Activated T-cell treated with anti-CD3 and anti-CD28 coated beads for 48 hours (primary cell): ENCODE measurements at places on chromosomes 7 and 10.

- DNase-seq: no peak
These were observed 103.4 kb downstream of the TRIL start for GRCh38 chr7:28854750-28855074.

DNA sequence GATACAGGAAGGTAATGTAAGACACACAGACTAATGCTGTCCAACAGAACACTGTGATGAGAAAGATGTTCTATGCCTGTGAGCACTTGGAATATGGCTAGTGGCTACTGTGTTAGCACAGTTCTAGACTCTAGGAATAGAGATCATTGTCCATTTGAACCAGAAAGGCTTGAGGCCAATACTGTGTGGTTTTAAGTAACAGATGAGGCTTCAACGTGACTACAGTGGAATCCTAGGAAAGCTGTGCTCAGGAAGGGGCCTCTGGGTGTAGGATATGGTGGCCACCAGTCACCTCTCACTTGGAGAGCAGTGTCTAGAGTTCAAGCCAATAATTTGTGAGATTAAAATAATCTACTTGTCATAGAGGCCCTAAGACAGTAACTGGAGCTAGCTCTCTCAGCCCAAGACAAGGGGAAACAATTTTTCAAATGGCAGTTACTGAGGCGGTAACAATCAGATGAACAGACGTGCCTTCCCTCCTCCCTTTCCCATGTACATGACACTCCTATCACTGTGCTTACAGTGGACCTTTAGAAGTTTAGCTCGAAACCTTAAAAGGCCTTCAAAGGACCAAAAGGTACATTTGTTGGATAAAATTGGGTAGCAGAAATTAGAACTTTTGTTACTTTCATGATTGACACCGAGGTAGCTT, 10.2 kb downstream of the ZDHHC16 start:
- DNase-seq: no peak

GRCh38 chr10:70575874-70576802, 26.4 kb downstream of the PRF1 start:
- DNase-seq: no peak

- no peak for DNase-seq
These were observed 37.4 kb downstream of the RASGEF1A start for GRCh38 chr10:43229208-43230061.

DNA sequence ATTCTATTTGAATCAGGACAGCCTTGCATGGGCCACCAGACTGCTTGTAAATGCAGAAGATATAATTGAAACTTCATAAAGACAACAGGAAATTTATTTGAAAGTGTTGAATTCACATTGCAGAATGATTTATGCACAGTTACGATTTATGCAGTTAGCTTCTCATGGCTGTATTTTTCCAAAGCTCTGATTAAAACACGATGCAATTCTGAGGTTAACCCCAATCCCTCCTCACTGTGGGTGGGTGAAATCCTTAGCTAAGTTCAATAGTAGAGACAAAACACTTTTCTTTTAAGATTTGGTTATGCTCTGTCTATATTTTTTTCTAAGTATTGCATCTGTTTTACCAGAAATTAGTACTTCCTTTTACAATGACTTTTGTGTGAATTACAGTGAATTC, 728.8 kb upstream of the IGFBP3 start:
- no peak for DNase-seq

DNA sequence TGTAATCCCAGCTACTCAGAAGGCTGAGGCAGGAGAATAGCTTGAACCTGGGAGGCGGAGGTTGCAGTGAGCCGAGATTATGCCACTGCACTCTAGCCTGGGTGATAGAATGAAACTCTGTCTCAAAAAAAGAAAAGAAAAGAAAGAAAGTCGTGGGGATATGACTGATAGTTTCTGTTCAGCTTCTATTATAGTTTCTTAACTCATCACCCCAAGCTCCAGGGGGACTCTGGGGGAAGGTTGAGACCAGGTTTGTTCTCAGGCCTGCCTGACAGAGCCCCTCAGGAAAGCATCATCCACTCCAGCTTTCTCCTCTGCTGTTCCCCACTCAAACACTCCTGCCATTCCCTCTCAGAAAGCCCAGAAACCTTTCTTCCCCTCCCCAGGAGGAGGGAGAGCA, 542.4 kb upstream of the GALNT17 start:
- no peak for DNase-seq

DNA sequence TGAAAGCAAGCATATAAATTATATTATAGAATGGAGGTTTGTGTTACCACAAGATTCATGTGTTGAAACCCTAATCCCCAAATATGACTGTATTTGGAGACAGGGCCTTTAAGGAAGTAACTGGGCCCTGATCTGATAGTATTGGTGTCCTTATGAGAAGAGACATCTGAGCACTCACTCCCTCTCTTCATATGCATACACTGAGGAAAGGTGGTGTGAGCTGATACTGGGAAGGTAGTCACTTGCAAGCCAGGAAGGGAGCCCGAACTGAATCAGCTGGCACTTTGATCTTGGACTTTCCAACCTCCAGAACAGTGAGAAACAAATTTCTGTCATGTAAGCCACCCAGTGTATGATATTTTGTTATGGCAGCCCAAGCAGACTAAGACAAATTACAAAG, 66.9 kb upstream of the RHOBTB1 start:
- DNase-seq: no peak

- no peak for DNase-seq
These were observed 192.3 kb downstream of the COBL start for GRCh38 chr7:51124321-51124720.

GRCh38 chr7:156360835-156361234, 279.7 kb upstream of the RNF32 start:
- DNase-seq: no peak

- DNase-seq: no peak
These were observed 90.4 kb upstream of the MYO3A start for GRCh38 chr10:25843551-25844170.

DNA sequence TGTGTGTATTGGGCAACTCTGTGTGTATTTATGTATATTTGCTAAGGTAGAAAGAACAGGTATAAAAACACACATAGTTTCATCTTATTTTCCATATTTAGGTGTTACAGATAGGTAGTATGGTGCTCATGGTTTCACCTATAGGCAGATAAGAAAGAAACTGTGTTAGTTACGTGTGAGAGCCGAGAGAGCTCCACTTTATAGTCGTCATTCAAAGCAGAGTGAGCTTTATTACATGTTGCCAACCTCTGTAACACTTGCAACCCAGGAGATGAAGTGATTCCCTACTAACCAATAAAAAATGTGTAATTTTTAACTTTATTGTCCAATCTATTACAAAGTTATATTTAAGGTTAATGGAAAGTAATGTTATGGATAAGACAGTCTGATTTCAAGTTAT, 121.3 kb downstream of the AGMO start:
- DNase-seq: no peak

- no peak for DNase-seq
These were observed 88.8 kb downstream of the GSAP start for GRCh38 chr7:77327067-77327931.

DNA sequence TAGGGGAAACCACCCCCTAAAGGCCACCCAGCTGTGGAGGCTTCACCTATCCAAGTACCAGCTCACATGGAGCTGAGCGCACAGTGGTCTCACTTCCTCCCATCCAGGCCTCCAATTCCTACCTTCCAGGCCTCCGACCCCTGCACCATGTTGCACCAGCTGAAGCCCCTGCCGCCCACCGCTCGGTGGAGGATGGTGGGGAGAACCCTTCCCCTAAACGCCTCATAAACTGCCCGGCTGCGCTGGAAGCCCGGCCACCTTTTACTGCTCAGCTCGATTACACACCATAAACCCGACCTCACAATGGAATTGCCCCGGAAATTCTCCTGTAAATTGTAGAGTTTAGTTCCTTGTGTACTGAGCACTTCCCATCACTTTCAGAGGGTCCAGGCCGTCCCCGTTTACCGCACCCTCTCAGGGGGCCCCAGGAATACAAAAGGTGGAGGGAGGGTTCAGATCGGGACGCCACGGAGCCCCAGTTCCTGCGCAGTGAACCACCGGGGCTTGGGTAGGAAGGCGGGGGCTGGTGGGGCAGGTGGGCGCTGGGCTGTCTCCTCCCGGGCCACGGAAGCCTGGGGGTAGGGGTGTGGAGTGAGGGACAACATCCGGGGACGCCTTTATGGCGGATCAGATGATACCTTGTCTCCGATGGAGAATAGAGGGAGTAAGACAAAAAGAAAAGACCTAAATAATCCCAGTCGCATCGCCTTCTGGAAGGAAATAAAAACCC, 1.4 kb upstream of the HOXA7 start:
- no peak for DNase-seq

GRCh38 chr7:47730142-47730541, 148.2 kb upstream of the TNS3 start:
- DNase-seq: no peak

- DNase-seq: no peak
These were observed 1.2 kb upstream of the SRPK2 start for GRCh38 chr7:105389889-105390288.

DNA sequence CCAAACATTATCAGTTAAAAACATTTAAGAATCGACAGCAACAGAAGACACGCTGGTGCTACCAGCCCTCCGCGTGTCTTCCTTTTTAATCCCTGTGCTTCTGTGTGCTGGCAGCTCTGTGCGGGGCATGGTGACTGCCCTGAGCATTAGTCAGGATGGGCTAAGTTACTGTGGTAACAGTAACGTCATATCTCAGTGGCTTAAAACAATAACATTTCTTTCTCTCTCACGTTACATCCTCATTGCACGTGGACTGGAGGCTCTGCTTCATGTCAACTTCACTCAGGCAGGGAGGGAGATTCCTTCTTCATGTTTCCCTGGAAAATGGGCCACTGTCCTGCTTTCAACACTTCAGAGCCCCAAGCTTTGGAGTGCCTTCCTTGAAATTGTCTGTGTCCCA, 378.5 kb downstream of the CCSER2 start:
- DNase-seq: no peak

DNA sequence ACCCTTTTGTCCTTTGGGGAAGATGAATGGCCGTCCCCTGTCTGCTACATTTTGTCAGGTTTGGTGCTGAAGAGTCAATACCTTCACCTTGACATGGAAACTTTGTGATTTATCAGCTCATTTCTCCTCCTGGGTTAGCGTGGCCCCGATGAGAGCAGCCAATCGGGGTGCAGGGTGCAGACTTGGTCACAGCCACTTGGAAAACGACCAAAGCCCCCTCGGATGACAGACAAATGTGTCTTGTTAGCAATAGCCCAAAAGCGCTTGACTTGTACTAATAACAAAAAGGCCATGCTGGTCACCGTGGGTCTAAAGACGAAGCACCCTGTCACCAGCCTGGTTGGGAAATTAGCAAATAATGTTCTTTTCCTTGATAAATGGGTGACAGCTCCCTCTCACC, 103.7 kb downstream of the EBF3 start:
- no peak for DNase-seq

GRCh38 chr7:117273814-117274225, 49.0 kb downstream of the WNT2 start:
- DNase-seq: no peak

DNA sequence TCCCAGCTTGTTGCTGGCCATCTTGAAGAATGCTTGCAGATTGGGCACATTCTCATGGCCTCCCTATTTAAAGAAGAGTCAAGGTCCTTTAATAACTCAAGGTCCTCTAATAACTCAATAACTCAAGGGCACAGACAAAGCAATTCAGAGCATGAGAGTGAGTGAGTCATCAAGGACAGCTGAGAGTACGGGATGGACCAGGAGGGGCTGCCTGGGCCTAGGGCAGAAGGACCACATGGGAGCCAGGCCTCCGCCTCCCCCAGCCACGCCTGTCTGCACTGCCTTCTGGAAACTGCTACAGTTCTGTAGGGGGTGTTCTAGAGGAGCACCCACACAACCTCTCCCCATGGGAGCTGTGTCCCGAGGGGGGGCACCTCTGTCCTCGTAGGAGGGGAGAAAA, 48.9 kb downstream of the ZNF503 start:
- DNase-seq: no peak

GRCh38 chr10:113305871-113306270, 247.0 kb upstream of the HABP2 start:
- no peak for DNase-seq

DNA sequence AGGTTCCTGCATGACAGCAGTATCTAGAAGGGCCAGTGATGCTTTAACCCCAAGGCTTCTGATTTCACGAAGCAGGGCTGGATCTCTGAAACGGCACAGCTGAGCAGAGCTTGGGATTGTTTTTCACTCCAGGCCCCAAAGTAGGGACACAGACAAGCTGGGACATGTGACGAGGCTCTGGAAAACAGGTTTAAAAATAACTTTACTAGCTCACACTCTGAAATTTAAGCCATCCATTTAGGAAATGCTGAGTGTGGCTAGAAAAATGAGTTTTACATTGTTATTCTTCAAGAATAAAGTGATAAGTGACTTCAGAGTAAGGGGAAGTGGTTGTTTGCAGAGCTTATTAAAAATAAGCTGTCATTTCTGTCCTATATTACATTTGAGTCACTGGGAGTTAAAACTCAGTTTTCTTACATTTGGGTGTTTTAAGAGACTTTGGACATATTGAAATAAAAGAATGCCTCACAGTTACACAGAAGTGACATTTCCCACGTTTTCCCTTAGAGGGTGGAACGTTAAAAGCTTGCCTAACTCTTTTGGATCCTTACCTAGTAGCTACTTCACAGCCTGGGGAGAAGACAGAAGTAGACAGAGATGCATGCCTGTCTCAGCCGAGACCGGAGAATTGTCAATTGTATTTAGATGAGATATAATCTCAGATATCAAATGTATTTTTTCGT, 107.8 kb downstream of the GALNT17 start:
- DNase-seq: no peak

DNA sequence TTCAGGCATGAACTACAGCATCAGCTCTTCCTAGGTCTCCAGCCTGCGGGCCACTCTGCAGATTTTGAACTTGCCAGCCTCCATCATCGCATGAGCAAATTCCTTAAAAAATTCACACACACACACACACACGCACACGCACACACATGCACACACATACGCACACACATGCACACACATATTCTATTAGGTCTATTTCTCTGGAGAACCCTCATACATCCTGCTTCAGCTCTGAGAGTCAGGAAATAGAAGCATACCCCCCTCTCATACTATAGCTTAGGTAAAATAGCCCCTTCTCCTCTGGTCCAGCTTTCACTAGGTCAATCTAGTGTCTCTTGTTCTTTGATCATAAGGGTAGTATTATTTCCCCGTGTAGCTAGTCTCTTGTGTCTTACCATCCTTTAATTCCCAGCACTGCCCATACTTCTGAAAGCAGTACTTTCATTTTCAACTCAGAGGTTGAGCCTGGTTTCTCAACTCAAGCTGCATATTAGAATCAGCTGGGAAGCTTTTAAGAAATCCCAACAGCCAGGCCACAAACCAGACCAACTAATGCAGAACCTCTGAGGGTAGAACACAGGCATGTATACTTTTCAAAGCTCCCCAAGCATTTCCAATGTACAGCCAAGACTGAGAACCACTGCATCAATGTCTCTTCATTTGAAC, 30.9 kb upstream of the ITGB8 start:
- DNase-seq: no peak
